Activated T-cell treated with anti-CD3 and anti-CD28 coated beads, Interleukin-2, amount 50 U/mL, for 4 hours (primary cell): ENCODE measurements at places on chromosomes 2 and 18.

- DNase-seq, result no peak
Observed at GRCh38 chr2:127182626-127183458, 37.3 kb downstream of the CYP27C1 start.

DNA sequence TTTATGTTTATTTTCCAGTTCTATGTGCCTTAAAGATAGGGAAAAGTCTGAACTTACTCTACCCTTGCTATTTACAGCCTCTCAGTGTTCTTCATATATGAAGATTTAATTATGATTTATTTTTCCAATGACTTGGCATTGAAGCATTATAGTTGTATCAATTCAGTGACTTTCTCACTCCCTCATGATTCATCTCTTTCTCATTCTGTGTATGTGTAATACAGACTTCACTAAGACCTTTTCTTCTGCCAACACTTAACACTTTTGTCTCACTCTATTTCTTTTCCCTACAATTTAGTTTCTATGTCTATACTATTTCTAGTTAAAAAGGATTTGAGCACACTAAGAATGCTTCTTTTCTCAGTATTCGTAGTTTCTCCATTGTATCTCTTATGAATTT lies 1470.3 kb upstream of the ACVR2A start:
- no peak for DNase-seq

DNA sequence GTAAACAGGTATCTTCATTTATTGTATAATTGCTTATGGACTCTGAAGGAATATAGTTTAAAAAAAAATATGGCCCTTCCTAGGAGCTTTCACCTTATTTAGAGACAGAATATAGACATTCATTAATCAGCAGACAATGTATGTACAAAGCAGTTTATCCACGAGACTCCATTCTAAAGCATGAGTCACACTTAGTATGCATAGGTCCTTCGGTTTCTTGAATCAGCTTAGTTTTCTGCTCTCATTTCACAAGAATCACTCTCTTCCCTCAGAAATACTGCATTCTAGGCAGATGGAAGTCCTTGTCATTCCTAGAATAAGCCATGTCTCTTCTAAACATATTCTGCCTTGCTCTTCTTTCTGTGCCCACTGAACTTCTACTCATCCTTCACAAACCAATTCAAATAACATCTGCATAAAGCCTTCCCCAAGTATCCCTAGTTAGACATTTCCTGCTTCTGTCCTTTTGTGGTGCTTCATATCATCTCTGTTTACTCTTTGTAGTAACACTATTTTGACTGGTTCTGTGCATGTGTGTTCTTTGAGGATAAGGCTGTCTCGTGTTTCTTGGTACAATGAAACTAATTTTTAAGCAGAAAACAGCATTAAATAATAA lies 84.5 kb downstream of the PTRHD1 start:
- no peak for DNase-seq

- DNase-seq, result no peak
Observed at GRCh38 chr2:203759690-203760365, 53.4 kb downstream of the CD28 start.

DNA sequence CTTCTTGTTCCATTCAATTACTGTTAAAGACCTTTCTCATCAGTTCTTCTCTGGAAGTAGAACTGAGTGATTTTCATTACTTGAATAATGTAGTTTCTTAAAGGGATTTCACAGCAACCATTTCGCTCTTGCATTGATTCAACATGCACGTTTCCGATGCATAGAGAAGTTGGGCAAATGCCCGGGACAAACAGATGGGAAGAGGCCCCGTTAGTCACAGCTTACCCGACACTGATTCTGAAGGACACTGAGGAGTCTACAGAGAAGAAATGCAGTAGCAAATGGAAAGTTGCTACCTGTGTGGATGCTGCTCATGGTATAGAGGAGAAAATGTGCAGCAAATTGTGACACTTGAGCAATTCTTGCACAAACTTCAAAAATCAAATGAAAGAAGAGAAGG lies 32.3 kb upstream of the GCG start:
- DNase-seq, result no peak

GRCh38 chr2:68216454-68217310 lies 35.6 kb downstream of the PPP3R1 start:
- DNase-seq, result no peak

GRCh38 chr2:174076040-174076439 lies 110.9 kb upstream of the SP3 start:
- no peak for DNase-seq

- no peak for DNase-seq
Observed at GRCh38 chr2:72924353-72925240, 7.3 kb downstream of the EMX1 start.
